ENCODE measurements at places on chromosomes 1 and 21.
A peak's percentile ranks its signal among the peaks of the same experiment; 100 is the strongest.

DNA sequence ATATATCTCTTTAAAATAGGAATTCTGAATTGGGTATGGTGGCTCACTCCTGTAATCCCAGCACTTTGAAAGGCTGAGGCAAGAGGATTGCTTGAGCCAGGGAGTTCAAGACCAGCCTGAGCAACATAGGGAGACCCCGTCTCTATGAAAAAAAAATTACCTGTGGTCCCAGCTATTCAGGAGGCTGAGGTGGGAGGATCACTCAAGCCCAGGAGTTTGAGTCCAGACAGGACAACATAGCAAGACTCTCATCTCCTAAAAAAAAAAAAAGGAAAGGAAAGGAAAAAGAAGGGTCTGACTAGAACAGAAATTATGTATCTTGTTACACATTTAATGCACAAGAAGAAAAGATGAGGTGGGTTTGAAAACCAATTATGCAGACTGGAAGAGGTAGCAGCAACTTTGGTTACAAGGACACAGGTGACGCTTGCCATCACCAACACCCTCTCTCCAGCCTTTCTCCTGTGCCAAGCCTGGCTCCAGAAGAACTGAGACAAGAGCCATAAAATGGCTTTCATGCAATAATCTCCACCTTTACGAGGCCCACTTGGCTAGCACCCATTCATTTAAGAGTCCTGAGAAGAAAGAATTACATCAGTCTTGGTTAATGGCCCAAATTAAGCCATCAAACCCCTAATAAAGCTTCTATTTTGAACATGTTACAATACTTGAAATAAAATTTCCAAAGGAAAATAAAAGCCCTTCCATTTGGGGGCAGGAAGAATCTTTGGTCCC is 4.8 kb upstream of the SELENBP1 start:
- no peak for DNase-seq

DNA sequence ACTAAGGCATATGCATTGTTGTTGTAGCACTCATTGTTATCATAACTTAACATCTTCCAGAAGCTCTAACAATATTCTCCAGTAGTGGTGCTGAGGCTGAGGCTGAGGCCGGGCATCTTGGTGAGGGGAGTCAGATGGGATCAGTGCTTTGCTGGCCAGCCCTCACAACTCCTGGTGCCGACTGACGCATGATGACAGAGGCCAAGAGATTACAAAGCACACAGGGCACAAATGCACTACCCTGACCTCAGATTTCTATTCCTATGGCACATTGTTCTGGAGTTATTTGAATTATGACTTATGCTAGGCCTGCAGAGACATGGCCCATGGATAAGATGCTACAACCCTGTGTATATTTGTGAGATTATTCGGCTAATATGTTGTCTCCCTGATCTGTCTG is 8.3 kb upstream of the IGSF5 start:
- no peak for DNase-seq

- DNase-seq = peak; percentile 32
These were observed 363.1 kb downstream of the PLPP3 start for GRCh38 chr1:56216218-56216617.

- DNase-seq = no peak
These were observed 476.0 kb upstream of the CAMK1G start for GRCh38 chr1:209107535-209107934.

DNA sequence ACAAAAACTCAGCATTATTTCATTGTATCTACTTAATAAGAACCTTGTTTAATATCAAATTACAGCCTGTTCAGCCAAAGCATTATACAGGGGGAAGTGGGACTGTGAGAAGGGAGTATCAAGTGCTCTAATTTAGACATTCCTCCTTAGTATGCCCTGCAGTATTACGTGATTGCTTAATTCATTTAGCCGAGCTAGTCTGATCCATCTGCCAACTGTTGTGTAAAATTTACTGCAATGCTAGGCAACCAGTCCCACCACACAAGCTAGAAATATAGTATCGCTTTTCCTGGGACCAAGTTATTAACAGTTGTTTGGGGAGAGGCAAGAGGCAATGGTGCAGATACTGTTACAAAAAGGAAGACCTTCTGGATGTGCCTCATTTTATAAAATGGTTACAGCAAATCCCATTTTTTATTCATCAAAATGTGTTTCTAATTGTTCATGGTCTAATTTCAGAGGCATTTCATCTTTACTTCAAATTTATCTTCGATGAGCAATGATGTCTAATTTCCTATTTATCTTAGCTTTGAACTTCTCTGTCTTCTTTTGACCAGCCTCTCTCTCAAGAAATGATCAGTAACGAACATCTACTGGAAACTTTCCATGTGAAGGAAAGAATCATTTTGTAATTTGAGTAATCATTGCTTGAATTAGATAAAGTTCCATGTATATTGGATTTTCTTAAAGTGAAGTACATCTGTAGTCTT is 283.3 kb downstream of the DUSP10 start:
- peak; percentile 73 for DNase-seq

DNA sequence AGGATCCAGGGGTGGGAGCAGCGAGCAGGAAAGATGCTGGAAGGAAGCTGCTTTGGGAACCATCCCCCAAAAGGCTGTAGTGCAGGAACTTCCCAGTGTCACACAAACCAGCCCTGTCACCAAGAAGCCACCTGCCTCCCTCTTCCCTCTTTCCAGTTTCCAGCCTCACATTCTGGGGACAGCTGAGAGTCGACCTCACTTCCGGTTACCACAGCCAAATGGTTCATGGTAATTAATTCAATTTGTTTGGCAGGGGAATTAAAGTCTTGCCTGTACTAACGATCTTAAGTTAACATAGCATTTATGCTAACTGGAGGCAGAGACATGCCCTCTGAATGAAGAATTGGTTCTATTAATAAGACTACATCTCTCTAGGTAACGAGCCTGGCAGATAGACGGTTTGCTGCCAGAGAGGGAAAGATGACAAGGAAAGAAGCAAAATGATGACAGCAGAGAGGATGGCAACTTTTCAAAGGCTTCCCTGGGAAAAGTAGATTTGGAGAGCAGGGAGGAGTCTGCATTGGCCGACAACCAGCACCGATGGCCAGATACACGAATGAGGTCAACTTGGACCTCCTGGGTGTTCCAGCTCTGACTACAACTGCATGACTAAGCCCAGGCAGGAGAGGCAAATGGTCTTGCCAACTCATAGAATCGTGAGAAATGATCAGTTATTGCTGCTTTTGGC is 64.1 kb downstream of the TMCO4 start:
- peak; percentile 98 for DNase-seq

- no peak for DNase-seq
These were observed 5.3 kb upstream of the FAM78B start for GRCh38 chr1:166172106-166172505.

DNA sequence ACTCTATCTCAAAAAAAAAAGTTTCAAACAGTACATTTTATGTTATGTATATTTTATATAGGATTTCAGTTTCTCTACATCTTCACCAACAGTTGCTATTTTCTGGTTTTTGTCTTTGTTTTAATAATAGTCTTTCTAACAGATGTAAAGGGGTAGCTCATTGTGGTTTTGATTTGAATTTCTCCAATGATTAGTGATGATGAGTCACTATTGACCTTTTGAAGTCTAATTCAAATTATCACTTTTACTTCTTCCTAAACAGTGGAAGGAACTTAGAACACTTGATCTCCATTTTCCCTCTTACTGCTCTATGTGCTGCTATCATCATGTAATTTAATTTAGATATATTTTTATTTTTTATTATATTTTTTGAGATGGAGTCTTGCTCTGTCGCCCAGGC is 31.7 kb upstream of the SHCBP1L start:
- DNase-seq = no peak

DNA sequence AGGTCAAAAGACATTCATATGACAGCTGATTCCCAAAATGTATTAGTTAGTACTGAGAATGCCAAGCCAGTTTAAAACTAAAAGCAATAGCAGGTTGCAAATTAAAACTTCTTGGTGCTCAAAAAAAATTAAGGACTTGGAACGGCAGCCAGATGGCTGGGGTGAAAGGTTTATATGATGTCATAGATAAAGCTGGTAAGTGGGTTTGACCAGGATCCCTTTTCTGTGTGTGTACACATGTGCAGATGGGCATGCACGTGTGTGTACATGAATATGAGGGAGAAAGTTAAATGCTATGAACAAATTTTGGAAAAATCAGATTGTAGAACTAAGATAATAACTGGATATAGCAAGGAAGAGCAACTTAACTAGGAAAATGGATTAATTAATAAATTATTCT is 39.1 kb upstream of the DPH5 start:
- no peak for DNase-seq

- DNase-seq = peak; percentile 4
These were observed 471.7 kb upstream of the ADGRL2 start for GRCh38 chr1:81329041-81329440.

DNA sequence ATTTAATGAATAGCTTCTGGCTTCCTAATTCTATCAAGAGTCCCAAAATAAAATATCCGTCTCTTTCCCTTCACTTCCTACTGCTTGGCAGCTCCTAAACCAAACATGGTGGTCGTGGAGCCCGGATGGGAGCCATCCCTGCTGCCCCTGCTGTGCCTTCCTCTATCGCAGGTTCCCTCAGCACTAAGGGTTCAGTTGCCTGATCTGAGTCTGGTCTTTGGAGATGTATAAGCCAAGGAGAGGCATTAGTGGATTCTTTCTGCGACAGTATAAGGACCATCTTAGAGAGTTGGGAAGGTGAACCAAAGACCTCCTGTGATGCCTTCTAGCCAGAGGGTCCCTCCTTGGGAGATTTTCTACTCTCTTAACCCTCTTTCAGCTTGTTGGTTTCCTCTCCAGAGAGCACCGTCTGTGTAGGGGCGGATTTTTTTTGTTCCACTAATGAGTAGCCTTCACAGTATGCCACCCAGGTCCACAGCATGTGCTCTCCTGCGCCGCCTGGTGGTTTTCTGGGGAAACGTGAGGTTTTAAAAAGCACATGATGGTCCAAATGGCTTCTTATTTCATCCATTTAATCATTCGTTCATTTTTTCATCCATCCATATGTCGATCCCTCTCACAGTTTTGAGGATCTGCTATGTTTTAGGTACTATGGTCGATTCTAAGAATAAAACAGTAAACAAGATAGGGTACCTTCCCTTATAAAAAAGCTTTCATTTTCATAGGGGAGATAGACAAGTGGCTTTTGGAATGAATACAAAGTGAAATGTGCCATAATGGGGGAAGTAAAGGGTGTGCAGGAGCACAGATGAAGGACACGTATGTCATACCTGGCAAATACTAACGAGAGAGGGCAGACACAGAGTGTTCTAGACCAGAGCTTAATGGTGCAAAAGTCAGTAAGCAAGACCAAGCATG is 71.0 kb downstream of the NFASC start:
- DNase-seq = peak; percentile 65

GRCh38 chr1:203480525-203481084 is 5.0 kb downstream of the PRELP start:
- peak; percentile 68 for DNase-seq

GRCh38 chr1:179229214-179230140 is at the start of gene ABL2:
ABL2 (minus strand) TSS chr1:179229677; CDS start chr1:179229397, 280 bp downstream.
- no peak for DNase-seq

GRCh38 chr1:27153927-27154358 is 982 bp downstream of the SLC9A1 start:
- DNase-seq = no peak

DNA sequence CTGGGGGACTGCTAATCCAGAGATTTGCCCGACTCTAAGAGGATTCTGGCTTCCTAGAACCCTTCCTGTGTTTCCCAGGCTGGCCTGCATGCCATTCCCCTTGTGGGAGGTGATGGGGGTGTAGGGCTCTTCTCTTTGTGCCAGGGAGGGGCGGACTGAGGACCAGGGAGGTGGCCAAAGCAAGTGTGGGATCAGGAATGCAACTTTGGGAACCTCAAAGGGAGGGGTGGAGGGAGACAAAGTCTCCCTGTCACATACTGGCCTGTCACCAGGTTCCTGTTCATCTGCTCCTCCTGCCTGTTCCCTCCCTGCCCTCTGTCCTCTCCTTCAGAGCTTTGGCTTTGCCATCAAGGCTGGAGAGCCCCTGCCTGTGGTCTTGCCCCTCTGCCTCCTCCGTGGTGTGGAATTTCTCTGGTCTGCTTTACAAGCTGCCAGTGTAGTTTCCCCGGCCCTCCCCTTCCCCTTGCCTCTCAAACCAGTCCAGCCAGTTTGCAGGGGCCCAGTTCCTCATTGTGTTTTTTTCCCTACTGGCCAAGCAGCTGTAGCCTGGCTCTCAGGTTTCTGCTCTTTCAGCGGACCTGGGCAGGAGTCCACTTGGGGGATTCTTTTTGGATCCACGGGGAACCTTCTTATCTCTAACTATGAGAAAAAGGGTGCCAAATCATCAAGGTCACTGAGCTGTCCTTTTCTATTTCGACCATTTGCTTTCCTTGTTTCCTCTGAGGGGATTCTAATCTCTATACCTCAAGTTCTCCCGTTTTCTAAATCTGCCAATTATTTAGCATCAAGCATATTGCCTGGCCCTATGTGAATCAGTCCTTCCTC is 1.8 kb downstream of the CGN start:
- DNase-seq = no peak

DNA sequence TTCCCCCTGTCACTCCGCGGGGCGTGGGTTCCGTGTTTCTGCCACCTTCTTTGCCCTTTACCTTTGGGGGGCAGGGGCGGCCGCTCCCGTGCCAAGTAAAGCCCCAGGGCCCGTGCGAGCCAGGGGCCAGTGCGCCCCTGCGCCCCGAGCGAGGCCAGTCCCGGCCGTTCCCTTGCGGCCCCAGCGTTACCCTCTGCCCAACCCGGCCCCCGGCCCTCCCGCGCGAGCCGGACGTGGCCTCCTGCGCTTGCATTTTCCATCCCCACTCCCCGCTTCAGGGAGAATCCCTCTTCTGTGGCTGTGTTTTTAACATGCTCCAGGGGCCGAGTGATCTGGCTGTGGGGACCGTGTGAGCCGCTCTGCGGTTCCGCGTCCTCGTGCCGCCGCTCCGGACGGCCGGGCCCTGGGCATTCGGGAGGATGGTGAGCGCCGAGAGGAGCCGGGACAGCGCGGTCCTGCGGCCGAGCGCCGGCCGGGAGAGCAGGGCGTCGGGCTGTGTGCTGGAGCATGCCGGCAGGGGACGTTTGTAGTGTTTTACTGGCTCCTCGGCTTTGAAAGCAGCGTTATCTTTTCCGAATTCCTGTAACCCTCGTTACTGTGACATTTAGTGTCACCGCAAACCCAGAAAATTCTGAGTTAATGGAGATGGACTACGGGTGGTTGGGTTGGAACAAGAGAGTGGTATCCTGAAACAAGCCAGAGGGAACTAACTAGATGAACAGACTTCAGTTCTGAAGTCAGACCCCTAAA is 1.0 kb downstream of the GALNT2 start:
- peak; percentile 37 for DNase-seq

DNA sequence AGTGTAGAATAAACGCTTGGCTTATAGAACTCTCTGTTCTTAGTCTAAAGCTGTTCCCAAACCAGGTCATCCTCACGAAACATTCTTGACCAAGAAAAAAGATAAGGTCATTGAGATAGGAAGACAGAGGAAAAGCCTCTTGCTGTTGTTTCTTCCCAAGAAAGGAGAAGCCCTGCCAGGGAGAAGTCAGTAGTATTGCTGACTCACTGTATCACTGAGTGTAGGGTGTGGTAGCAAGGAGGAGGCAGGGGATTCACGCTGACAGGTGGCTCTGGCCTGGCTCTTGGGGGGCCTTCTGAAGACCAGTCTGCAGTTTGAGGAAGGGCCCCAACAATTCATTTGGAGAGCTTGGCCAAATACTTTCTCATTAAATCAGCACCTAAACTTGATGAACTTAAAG is 97.8 kb downstream of the CD247 start:
- DNase-seq = peak; percentile 15
